CD4-positive, alpha-beta memory T cell (primary cell): ENCODE measurements at places on chromosomes 2 and 18. TPM values are rescaled to one million over a fixed set of nuclear protein-coding genes. Genes with fewer than 3 reads are reported as not detected.

Gene SKOR2
- not detected for total RNA-seq

Gene GNLY
- total RNA-seq = 17.2 TPM

Gene PHOSPHO2
- 7.4 TPM for total RNA-seq

Gene ZNF892
- 5.9 TPM for total RNA-seq

Gene LIMS3
- 3.7 TPM for total RNA-seq

Gene RNU2-63P
- not detected for total RNA-seq

- DNase-seq = no peak
Observed at GRCh38 chr2:10452956-10453904, 5.1 kb upstream of the ODC1 start.

- DNase-seq = no peak
Observed at GRCh38 chr2:202337151-202337550, 39.0 kb upstream of the BMPR2 start.

GRCh38 chr2:143175438-143175837 is 46.2 kb downstream of the ARHGAP15 start:
- DNase-seq = no peak

Gene AMER3
- total RNA-seq = not detected

- DNase-seq = no peak
Observed at GRCh38 chr2:128433911-128434550, 115.4 kb upstream of the HS6ST1 start.

DNA sequence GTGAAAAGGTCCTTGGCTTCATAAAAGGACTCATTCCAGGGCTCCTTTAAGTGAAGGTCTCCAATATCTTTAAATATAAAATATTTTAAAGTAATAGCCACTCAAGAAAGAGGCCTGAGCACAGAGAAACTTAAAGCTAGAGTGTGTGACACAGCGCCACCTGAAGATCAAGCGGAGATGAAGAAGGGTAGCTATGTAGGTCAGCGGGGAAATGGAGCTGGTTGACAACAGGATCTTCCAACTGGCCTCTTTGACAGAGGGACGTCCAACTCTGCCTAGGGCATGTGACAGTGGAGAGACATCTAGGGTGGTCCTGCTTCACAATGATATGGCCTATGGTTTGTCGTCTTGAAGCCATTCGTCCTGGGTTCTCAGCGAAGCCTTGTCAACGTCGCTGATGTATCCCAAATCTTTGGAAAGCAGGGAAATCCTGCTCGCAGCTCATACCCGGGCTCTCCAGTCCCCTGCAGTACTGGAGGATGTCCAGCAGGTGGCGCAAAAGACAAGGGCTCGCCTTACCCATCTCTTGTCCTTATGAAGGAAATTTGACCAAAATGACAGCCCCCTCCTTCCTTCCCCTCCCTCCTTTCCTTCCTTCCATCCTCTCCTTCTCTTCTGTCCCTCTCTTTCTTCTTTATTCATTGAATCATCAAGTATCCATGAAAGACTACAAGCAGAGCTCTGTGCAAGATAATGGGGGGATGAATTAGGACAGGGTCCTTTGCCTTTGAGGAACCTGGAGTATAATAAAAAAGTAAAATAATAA is 59.6 kb downstream of the LONRF2 start:
- peak; percentile 47 for DNase-seq

GRCh38 chr2:74099271-74099670 is 48.4 kb downstream of the BOLA3 start:
- DNase-seq = no peak

GRCh38 chr18:45728336-45729010 is 4.5 kb downstream of the SLC14A1 start:
- no peak for DNase-seq

Gene MYO7B
- total RNA-seq = not detected

DNA sequence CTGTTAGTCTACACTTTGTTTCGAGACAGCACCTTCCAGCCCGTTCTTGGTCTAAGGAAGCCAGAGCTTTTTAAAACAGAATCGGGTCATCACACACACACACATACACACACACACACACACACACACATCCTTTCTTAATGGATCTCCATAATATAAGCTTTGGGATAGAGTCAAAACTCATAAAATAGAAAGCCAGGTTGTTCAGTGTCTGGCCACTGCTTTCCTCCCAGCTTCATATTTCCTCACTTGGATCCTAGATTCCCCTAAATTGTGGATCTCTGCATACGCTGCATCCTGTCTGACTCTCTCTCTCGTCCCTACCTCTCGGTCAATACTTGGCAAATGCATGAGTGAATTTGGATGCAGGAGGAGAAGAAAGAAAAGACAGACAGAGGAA is 120.5 kb upstream of the SLC14A2 start:
- no peak for DNase-seq
